ENCODE measurements at places on chromosomes 7 and 10.

GRCh38 chr7:105024734-105025133 is 10.7 kb downstream of the KMT2E start:
- DNase-seq, result no peak

GRCh38 chr7:133139801-133140200 is 57.9 kb upstream of the CHCHD3 start:
- no peak for DNase-seq

DNA sequence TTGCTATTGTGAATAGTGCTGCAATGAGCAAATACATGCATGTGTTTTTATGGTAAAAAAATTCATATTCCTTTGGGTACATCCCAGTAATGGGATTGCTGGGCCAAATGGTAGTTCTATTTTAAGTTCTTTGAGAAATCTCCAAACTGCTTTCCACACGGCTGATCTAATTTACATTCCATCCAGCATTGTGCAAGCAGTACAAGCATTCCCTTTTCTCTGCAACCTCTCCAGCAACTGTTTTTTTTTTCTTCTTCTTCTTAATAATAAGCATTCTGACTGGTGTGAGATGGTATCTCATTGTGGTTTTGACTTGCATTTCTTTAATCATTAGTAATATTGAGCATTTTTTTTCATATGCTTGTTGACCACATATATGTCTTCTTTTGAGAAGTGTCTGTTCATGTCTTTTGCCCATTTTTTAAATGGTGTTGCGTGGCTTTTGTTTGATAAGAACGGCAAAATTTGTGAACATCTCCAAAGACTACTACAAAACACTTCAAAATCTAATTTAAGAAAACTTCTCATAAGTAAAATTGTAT is 136.1 kb upstream of the MYO3A start:
- no peak for DNase-seq

DNA sequence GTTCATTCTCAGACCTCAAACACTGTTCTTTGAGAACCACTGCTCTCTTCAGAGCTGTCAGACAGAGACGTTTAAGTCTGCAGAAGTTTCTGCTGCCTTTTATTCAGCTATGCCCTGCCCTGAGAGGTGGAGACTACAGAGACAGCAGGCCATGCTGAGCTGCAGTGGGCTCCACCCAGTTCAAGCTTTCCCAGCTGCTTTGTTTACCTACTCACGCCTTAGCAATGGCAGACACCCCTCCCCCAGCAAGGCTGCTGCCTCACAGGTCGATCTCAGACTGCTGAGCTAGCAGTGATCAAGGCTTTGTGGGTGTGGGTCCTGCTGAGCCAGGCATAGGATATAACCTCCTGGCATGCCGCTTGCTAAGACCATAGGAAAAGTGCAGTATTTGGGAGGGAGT is 80.5 kb upstream of the CYP2C9 start:
- no peak for DNase-seq

- no peak for DNase-seq
Observed at GRCh38 chr10:59072038-59072437, 104.4 kb upstream of the PHYHIPL start.

GRCh38 chr10:52343439-52343838 is 29.4 kb downstream of the DKK1 start:
- DNase-seq, result no peak

GRCh38 chr10:126479280-126479895 is 91.1 kb upstream of the ADAM12 start:
- no peak for DNase-seq

- DNase-seq, result no peak
Observed at GRCh38 chr7:133744451-133744850, 382.7 kb upstream of the LRGUK start.

GRCh38 chr7:8217200-8218068 is 44.5 kb downstream of the ICA1 start:
- peak; percentile 52 for DNase-seq

- DNase-seq, result no peak
Observed at GRCh38 chr10:18735711-18736110, 76.5 kb downstream of the ARL5B start.

- no peak for DNase-seq
Observed at GRCh38 chr7:103058122-103058521, 16.5 kb downstream of the FBXL13 start.

DNA sequence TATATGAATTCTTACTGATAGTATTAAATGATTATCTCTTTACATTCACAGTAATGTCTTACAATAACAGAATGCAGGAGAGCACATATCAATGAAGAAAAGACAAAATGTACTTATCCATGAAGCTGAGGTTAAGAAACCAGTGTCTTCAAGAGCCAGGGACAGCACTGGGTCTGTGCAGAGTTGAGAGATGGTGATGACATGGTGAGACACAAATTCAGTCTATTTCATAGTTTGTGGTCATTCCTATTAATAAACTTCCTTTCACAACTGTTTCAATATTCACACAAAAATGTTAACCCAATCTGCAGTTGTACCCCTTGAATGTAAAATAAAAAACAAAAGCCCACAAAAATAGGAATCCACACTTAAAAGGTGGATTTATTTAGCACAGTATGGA is 5.3 kb upstream of the MAGI2 start:
- DNase-seq, result no peak

DNA sequence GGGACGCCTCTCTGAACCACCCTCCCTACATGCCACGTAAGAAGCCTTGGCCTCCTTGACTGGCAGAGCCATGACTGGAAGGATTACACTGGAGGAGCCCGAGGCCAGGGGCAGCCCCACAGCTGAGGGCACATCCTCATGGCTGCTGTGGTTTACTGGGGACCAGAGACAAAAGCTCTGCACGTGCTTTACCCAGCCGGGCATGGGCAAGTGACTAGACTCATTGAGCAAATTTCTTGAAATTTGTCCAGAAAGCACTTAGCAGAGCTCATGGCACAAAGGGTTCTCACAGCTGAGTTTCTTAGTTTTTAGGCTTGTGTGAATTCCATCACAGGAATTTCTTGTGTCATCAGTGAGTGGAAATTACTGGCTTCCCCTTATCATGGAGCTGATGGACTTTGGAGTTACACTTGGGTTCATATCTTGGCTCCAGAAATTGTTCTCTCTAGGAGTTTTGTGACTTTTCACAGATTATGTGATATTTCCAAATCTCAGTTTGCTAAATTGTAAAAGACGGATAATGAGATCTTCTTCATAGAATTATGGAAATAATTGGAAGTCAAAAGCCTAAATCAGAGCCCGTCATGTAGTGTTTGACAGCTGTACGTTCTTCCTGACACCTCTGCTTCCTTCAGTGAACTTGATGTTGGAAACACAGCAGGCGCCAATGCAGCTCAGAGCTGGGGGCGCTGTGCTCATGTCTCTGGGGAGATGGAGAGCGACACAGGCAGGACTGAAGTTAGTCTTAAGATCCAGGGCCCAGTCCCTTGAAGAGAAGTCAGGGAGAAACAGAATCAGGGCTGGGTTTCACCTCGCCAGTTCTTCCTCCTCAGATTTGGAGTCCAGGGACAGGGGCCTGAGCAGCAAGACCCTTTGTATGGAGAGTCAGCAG is 47.7 kb upstream of the MGAM2 start:
- DNase-seq, result no peak

GRCh38 chr10:115295213-115295805 is 202.1 kb downstream of the ATRNL1 start:
- DNase-seq, result no peak

- no peak for DNase-seq
Observed at GRCh38 chr10:5764422-5765297, 48.6 kb downstream of the GDI2 start.

DNA sequence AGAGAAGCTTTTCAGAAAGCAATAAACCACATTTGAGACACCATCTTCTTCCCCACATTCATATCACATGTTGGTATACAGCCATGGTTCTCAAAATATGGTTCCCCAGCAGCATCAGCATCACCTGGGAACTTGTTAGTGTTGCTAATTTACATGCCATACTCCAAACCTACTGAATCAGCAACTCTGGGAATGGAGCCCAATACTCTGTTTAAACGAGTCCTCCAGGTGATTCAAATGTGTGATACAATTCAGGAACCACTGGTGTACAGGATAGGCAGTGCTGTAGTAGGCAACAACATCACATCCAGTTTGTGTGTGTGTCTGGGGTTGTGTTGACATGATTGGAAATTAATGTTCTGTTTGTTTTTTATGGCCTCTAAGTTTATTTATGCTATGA is 47.7 kb downstream of the ZNF277 start:
- DNase-seq, result no peak

- DNase-seq, result no peak
Observed at GRCh38 chr10:42638821-42639270, 476 bp upstream of the ZNF33B start.

- peak; percentile 15 for DNase-seq
Observed at GRCh38 chr7:139566075-139566474, 42.6 kb downstream of the CLEC2L start.

GRCh38 chr10:89275383-89275782 is 23.8 kb upstream of the LIPA start:
- no peak for DNase-seq

All from D341Med (cell line).